ENCODE measurements at places on chromosomes 3 and 15. TPM values are rescaled to one million over a fixed set of nuclear protein-coding genes. Genes with fewer than 3 reads are reported as not detected.

The CHRNB4 gene
- total RNA-seq = 1.8 TPM

DNA sequence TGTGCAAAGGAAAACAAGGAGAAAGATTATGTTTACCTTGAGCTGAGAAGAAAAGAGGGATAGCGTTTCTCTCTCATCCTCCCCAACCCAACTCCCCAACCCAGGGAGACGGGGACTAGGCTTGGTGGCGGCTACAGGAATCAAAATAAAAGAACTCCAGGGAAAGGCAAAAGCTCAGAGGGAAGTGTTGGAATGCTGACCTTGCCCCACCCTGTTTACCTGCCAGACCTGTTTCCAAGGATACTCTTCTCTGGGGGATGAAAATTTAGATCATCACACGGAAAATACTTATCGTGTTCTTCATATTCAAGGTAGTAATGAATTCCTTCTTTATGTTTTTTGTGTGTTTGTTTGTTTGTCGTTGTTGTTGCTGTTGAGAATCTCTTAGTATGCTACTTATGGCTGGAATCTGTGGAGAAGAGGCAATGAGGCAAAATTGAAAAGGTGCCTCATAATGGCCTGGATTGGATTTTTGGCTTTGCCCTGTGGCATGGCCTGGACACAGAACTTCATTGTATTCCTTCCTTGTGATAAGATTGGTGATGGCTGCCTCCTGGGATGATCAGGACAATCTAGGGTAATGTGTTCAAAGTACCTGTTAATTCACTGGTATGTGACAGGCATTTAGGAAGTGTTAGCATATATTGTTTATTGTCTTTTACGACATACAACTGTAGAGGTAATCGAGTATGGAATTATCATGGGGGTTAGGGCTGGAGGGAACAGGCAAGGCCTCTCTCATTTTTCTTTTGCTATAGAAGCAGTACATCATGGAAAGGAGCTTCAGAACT lies 11.1 kb upstream of the TPRG1 start:
- DNase-seq = no peak

- peak; percentile 9 for DNase-seq
Observed at GRCh38 chr3:79729096-79729495, 38.7 kb downstream of the ROBO1 start.

DNA sequence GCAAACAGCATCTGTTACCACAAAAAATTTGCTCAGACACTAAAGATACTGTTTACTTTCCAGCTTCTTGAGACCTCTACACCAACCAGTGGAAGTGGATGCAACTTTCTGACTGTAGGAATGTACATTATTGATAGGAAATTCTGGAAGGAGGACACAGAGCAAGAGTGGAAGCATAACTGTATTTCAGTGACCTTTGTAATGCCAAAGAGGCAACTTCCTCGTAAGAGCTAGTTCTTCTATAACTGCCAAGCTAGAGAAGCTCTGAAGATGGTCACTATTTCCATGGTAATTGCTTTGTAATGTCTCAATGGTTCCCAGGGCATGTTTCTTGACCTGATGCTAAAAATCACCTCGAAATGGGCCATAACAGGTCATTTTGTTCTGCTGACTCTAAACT lies 96.3 kb upstream of the SLC2A2 start:
- DNase-seq = no peak

DNA sequence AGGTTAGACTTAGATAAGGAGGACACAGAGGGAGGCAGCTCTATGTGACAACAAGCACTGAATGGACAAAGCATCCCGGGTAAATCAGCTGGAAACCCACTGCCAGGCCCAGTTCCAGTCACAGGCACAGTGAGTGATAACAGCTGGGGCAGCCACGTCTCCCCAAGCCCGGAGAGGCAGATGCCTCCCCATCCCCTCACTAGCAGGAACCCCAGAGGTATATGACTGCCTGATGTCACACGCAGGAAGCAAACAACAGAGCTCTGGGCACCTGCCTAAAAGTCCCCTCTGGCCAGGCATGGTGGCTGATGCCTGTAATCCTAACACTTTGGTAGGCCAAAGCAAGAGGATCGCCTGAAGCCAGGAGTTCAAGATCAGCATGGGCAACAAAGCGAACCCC lies 18.2 kb downstream of the C15orf62 start:
- no peak for DNase-seq

The MKRN2OS gene
- 1.3 TPM for total RNA-seq

DNA sequence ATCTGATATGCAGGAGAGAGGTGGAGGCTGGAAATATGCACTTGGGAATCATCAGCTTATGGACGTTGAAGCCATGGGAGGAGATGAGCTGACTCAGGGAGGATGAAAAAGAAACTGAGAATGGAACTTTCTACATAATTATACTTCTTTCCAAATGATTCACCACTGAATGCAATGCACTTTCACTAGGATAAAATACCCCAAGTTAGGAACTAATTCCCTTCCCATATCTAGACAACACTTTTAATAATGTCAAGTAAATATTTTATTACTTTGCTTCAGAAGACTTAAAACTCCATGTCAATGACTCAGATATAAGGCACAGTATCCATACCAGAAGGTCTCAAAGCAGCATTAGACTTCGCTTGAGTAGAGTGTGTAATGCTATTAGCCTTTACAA lies 24.2 kb downstream of the NPTN start:
- no peak for DNase-seq

The RASGRP1 gene
- total RNA-seq = 3.1 TPM

- no peak for DNase-seq
Observed at GRCh38 chr3:172036541-172037215, 2.7 kb upstream of the FNDC3B start.

DNA sequence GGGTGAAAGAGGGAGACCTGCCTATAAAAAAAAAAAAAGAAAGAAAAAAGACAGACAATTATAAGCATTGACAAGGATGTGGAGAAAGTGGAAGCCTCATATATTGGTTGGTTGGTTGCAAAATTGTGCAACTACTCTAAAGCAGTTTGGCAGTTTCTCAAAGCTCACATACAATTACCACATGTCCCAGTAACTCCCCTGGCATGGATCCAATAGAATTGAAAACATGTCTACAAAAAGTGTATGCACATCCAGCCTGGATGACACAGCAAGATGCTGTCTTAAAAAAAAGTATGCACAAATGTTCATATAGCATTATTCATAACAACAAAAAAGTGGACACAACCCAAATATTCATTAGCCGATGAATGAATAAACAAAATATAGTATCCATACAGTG lies 19.5 kb downstream of the SETMAR start:
- DNase-seq = no peak

- DNase-seq = no peak
Observed at GRCh38 chr15:37931868-37932267, 2.6 kb upstream of the TMCO5A start.

GRCh38 chr3:20669184-20669583 lies 483.2 kb upstream of the SGO1 start:
- DNase-seq = no peak

DNA sequence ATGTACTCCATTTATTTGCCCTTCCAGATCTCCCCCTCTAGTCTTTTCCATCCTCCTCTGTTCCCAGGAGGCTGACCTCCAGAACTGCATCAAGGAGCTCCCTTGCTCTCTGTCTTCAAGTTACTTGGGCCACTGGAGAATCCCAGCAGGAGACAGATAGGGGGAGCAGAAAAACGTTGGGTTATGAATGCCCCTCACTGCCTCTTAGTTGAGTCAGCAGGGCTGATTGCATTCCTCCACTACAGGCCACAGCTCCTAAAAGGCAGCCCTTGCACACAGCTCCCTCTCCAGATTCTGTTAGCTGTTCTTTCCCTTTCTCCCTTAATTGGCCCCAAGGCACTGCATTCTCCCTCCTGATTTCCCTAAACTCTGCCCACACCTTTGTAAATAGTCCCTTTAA lies 12.4 kb upstream of the CEP152 start:
- no peak for DNase-seq

DNA sequence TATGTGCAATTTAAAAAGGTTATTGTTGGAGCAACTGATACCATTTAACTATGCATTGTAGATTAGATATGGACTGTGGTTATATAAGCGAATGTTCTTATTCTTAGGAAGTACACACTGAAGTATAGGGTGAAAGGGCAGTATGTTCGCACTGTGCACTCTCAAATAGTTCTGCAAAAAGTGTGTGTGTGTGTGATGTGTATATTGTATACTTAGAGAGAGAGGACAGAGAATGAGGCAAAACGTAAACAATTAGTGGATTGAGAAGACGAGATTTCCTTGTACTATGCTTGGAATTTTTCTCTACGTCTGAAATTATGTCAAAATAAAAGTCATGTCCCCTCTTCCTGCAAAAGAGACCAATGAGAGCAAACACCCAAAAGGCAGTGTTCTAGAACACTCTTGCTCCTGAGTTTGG lies 30.4 kb downstream of the LSM3 start:
- DNase-seq = no peak

The SLC25A26 gene
- total RNA-seq = 26.5 TPM

DNA sequence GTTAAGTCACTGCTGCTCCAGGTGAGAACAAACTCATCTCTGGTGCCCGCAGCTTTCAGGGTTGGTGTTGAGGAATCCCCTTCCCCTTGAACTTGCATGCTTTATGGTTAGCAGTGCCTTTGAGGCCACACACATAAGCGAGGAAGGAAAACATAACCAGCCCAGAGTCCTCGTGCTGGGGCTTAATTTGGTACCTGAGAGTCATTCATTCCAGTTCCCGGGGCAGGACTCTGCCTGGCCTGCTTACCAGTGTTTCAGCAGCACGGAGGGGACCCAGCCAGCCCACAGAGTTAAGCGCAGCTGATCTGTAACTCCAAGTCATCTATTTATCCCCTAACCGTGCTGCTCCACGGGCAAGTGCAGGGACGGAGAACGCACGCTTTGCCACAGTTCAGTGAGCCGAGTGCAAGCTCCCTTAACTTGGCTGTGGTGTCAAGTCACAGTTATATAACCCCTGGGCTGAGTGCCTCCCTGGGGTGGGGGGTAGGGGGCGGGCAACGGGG lies 302.3 kb upstream of the ICE2 start:
- no peak for DNase-seq

DNA sequence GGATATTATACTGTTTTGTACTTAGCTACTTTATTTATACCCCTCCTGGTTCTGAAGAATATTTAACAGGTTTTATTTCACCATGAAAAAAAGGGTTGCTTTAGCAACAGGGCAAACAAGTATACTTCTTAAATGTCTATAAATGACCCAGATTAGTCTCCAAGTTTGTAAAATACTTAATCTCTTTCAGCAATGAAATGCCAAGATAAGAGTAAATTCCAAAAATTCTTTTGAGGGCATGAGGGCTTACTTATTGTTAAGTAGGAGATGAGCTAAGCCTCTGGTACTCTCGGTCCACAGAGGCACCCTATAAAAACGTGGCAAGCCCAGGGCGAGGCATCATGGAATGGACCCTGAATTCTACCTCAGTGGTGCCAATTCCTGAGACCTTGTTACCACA lies 264.8 kb upstream of the NSMCE3 start:
- DNase-seq = no peak

The AP3B2 gene
- total RNA-seq = 0.54 TPM

GRCh38 chr3:171481011-171481410 lies 20.8 kb upstream of the TNIK start:
- DNase-seq = no peak

The C3orf38 gene
- 27.0 TPM for total RNA-seq

The ZNF660 gene
- total RNA-seq = 2.3 TPM

DNA sequence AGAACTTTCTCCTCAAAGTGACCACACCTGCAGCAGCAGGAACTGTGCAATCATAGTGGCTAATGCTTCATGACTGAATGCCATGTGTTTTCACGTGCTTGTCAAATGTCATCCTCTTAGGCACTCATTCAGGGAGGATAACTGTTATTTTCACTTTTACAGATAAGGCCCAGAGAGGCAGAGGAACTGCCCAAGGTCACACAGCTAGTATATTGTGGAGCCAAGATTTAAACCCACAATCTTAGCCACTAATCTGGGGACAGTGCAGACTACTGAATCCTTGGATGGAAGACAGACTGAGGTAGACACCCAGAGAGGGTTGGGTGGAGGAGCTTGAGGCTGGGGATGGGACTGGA lies 9.9 kb upstream of the CLK3 start:
- no peak for DNase-seq

GRCh38 chr3:134563601-134564000 lies 77.7 kb downstream of the CEP63 start:
- DNase-seq = no peak

DNA sequence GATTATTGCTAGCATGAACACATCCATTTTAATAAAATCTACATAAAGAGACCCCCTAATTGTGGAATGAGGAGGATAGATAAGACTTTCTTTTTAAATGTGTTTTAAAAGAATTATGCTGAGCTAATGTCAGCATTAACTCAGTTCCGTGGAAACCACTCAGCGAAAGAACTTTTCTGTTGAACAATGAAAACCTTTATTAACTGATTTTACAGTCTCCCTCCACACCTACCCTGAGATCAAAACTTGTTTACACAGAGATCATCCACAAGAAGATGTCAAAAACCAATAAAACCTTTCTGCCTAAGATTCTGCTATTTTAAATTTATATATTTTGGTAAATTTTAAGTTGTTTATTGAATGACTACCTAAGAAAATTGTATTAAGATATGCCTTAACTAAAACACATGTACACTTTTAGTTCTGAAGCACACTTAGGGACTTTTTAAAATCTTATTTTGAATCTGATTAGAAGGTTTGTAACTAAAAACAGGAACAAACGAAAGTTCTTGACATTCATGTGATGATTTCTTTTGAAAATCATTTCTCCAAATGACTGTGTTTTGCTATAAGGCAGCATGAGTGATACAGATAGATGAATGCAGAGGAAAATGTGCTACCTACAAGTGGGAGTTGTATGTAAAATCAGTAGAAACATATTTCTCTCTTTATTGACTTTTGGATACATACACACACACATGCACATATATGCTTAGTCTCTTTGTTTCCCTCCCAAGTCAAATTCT lies 369.0 kb downstream of the UNC13C start:
- no peak for DNase-seq

DNA sequence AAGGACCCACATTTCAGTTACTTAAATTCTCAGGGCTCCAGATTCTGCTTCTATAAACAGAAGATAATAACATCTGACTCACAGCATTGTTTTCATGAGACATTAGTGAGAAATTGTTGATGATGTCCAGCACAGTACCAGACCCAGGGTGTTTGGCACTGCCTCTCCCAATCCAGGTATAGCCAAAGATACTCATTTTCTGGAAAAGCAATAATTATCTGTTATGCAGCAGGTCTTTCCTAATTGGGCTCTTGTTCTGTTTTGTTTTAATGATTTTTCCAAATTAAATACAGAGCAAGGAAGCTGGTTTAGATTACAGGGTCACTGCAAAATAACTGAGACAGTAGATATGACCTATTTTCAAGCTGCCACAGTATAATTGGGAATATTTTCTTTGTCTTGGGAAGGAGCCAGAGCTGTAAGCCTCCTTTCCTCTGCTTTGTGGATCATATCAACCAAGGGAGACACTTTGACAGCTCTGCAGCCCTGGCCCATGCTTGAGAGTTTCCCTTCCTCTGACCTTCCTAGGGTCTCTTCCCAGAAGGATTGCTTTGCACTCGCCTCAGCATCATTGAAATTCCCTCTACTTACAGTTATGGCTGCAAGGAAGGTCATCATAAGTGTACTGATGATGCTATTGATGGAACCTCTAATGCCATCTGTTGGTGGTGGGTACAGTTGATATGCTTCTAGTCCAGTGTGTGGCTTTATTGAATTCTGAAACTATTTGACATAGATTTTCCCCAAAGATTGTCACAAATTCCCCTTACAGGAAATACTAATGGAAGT lies 522.4 kb upstream of the ADAMTS9 start:
- DNase-seq = no peak

The SMAD6 gene
- total RNA-seq = 9.0 TPM
